ENCODE measurements at places on chromosomes 7 and 10.

- no peak for DNase-seq
Measured at GRCh38 chr7:149006345-149006725, 22.0 kb downstream of the PDIA4 start.

DNA sequence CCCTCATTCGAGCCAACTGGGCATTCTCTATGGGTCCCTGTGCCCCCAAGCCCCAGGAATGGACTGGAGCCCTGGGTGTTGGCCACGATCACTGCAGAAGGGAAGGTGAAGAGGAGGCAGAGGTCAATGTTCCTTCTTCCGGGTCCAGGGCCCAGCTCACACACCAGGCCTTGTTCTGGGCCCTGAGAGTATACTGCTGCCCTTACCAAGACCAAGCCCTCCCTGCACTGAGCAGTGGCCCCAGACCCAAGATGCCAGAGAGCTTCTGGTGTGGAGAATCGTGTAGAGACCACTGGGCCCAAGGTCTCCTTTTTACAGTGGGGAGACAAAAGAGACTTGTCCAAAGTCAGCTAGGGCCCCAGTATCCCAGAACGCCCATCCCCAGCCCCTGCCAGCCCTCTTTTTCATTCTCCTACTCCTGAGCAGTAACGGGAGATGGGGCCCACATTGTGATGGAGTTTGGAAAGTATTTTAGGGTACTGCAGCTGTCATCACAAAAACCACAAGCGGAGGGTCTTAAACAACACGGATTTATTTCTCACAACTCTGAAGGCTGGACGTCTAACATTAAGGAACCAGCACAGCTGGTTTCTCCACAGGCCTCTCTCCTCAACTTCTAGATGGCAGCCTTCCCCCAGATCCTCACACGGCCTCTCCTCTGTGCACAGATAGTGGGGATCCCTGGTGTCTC is 79.4 kb downstream of the PDGFA start:
- no peak for DNase-seq

GRCh38 chr7:140375323-140375722 is 23.0 kb downstream of the SLC37A3 start:
- DNase-seq, result no peak

GRCh38 chr7:137691566-137691965 is 155.2 kb downstream of the DGKI start:
- no peak for DNase-seq

GRCh38 chr10:106925191-106925590 is 239.3 kb downstream of the SORCS1 start:
- DNase-seq, result no peak

DNA sequence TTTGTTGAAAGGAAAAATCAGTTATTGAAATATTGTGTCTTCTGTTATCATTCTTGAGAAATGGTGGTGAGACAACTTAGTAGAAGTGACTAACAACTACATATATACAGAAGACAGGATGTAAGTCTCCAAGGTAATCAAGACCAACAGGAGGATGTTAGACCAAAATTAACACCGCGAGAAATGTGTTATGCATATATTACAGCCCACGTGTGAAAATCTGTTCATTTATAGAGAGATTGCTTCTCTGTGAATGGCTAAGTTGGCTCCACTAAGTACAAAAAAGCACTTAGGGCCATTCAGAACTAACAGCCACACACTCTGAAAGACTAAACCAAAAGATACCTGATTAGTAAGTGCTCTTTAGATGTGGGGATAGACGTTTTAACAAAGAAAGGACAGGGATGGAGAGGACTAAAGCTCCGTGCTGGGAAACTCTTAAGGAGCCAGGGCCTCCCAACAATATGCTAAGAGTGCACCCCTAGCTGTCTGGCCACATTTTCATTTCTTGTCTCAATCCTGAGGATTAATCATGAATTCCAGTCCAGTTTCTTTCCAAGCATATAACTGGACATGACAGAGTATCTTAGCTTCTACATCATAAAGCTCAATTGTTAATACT is 26.5 kb downstream of the HDAC9 start:
- no peak for DNase-seq

GRCh38 chr10:96636551-96636950 is 49.7 kb upstream of the TM9SF3 start:
- DNase-seq, result no peak

DNA sequence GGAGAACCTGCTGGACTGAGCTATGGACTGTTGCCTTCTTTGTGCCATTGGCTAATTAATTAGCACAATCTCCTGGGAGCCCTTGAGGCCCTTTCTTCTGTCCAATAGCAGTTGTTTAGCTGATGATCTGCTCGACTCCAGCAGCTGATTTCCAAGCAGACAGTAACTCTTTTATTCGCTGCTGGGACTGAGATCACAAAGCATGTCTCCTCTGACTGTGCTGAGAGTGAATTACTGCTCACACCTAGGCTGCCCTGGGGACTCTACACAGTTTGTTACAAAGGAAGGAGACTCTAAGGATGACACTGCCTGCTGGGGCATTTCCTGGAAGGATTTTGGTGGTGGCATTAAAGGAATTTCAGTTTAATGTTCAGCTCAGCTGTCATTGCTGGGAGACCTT is 31.4 kb downstream of the CASP7 start:
- DNase-seq, result no peak

- DNase-seq, result no peak
Measured at GRCh38 chr7:35249537-35249907, 4.4 kb downstream of the TBX20 start.

DNA sequence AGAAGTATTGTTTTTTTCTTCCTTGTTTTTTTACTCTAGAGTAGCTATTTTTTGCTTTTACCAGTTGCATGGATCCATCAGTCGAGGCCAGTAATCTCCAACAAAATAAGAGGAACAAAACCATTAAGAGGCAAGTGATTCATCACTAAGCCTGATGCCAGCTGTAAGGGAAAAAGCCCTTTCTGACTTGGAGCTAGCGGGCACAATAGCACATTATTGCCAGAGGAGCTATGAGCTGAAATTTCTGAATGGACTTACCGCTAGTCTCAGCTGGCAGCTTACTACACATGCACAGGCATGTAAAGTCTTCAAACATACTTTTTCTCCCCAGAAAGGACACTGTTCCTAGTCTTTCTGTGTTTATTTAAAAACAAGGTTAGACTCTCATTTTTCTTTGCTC is 41.6 kb upstream of the PTPRZ1 start:
- DNase-seq, result peak; percentile 10

- DNase-seq, result no peak
Measured at GRCh38 chr10:28894146-28894545, 216.8 kb downstream of the BAMBI start.
